ENCODE measurements at places on chromosomes 3 and 15.

- no peak for DNase-seq
These were observed 8.8 kb downstream of the LRRC3B start for GRCh38 chr3:26631390-26631738.

GRCh38 chr3:37593796-37594195 lies 267.9 kb upstream of the CTDSPL start:
- DNase-seq = no peak

- no peak for DNase-seq
These were observed 38.5 kb downstream of the PYDC2 start for GRCh38 chr3:191499307-191500080.

DNA sequence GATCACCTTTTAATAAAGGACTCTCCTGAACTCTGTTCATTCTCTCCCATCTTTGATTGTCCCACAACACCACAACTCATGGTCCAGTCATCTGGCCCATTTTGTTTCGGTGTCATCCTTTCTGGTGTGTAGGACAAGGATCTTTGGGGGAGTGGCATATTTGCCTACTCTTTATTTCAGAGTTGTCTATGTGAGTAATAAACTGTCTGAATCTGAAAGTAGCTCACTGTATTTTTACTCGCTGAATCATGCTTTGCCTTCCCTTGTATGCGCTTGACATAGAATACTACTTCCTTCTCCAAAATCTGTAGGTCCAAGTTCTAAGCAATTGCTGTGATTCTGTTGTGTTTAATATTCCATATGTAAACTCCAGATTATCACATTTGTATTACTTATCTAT lies 29.9 kb upstream of the NOX5 start:
- no peak for DNase-seq

DNA sequence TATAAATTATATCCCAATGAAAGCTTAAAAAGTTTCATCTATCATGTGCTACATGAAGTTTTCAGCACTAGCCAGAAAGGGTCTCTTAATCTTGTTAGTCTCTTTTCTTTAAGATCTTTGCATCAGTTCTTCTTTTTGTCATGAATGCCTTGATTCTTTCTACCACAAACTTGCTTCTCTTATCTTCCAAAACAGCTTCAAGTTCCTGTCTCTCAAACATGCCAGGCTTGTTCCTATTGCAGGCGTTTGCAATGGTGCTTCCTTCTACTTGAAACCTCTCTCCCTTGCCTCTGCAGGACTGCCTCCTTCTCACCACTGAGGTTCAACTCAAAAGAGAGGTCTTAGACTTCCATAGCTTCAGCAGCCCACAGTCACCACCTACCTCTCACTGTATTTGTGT lies 104.3 kb upstream of the FRMD4B start:
- no peak for DNase-seq

- DNase-seq = no peak
These were observed 424.8 kb downstream of the LPP start for GRCh38 chr3:188578576-188579363.

DNA sequence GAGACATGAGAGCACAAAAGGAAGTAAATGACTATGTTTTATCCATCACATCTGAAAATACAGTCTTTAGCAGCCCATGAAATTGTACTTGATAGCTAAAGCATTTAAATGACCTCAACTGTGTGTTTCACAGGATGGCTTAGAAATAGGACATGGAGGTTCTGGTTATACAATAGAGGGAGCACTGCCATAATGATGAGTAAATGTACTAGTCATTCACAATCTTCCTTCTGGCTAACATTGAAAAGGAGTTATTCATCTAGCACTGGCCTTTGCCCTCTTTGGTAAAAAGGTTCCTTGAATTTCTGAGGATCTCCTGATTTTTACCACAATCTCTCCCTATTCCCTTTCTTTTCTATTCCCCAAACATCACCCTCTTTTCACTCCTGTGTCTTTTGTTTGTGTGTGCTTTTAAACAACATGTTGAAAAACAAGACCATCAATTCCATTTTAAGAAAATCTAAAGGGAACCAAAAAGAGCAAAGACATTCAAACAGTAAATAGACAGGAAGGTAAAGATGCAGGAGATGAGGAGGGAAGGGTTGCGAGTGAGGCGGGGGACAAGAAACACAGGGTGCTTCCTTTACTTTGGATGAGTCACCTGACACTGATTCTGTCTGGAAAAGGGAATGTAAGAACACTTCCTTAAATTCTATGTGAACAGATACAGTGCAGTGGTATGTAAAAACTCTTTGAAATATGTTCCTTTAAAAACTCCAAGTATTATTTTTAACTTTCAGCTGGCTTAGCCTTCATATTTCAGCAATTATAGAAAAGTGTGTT lies 619.0 kb downstream of the MECOM start:
- no peak for DNase-seq
